ENCODE measurements at places on chromosomes 1 and 21. TPM values are rescaled to one million over a fixed set of nuclear protein-coding genes. Genes with fewer than 3 reads are reported as not detected.
A peak's percentile ranks its signal among the peaks of the same experiment; 100 is the strongest.

GRCh38 chr1:12505639-12506280 is 112.2 kb downstream of the DHRS3 start:
- peaks cover 9% of the 10 kb centered on the region for H3K36me3 ChIP-seq
- no peak overlapping the region for H3K4me3 ChIP-seq
- peaks cover 43% of the 10 kb centered on the region for H3K4me1 ChIP-seq
- H3K27me3 ChIP-seq, result no peaks in the 10 kb centered on the region

DNA sequence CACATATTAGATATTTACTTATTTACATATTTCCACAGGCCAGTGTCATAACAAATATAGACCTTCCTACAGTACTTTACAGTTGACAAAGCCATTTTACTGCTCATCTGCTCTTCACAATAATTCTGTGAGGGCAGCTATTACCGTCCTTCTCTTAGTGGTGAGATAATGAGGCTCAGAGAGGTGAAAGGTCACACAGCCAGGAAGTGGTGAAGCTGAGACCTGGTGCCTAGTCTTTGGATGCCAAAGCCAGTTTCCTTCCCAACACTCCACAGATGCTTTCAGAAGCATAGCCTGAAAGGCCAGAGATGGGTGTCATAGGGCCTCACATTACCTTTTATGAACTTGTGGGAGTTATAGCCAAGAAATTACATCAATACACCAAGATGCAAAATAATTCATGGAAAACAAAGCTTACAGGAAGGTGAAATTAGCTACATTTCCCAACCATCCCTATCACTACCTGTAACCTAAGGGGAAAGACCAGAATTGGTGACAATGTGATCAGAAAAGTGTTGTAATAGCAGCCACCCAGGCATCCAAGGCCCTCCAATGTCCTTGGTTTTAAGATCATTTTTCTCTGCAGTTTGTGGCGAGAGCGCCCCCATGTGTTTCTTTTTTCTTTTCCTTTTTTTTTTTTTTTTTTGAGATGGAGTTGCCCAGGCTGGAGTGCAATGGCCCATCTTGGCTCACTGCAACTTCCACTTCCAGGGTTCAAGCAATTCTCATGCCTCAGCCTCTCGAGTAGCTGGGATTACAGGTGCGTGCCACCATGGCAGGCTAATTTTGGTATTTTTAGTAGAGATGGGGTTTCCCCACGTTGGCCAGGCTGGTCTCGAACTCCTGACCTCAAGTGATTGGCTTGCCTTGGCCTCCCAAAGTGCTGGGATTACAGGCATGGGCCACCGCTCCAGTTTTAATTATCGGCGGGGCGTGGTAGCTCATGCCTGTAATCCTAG is 26.5 kb upstream of the RPL11 start:
- no peaks in the 10 kb centered on the region for H3K36me3 ChIP-seq
- no peak overlapping the region for H3K4me3 ChIP-seq
- no peaks in the 10 kb centered on the region for H3K27me3 ChIP-seq
- no peak overlapping the region for H3K27ac ChIP-seq
- H3K4me1 ChIP-seq, result peaks cover 6% of the 10 kb centered on the region
- DNase-seq, result peak; percentile 31

GRCh38 chr1:226148121-226148648 is 38.4 kb downstream of the ACBD3 start:
- peaks cover 19% of the 10 kb centered on the region for H3K36me3 ChIP-seq
- no peak overlapping the region for H3K4me3 ChIP-seq
- DNase-seq, result no peak
- no peaks in the 10 kb centered on the region for H3K4me1 ChIP-seq

DNA sequence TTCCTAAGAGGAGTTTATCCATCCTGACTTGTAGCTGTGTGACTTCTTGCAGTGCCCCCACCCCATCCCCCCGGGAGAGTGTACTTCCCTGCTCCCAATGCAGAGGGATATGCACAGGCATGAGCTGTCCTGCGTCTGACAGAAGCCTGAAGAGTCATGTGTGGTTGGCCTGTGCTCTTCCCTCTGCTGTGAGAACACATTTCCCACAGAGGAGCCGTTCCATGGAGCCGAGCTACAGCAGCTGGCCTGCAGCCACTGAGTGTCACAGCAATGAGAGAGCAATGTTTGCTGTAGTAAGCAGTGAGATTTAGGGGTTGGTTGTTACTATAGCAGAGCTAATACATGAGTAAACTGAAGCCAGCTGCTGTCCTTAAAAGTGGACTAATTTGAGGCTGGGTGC is 22.0 kb downstream of the PARS2 start:
- DNase-seq, result no peak
- H3K4me1 ChIP-seq, result no peaks in the 10 kb centered on the region
- no peak overlapping the region for H3K27ac ChIP-seq
- H3K27me3 ChIP-seq, result no peaks in the 10 kb centered on the region
- no peak overlapping the region for H3K4me3 ChIP-seq

DNA sequence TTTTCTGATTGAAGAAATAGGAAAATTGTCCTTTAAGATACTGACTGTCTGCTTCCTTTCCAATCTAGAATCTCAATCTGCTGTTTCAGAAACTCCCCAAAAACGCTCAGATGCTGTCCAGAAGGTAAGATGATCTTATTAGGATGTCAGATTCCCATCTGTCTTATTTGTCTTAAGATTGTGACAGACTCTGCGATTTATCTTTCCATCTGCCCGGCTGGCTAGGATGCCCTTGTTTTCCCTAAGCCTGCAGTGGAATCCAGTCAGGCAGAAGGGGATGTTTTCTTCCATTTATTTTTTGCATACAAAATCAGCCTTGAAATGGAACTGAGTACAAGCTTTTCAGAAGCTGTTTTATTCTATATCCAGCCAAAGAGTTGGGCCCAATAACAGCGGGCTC is 96.5 kb downstream of the FMN2 start:
- no peak overlapping the region for H3K27ac ChIP-seq
- no peak for DNase-seq
- peaks cover 10% of the 10 kb centered on the region for H3K27me3 ChIP-seq
- peaks cover 2% of the 10 kb centered on the region for H3K4me1 ChIP-seq
- no peak overlapping the region for H3K4me3 ChIP-seq

- H3K27me3 ChIP-seq, result peaks cover 2% of the 10 kb centered on the region
- H3K36me3 ChIP-seq, result no peaks in the 10 kb centered on the region
- H3K27ac ChIP-seq, result no peak overlapping the region
- H3K4me3 ChIP-seq, result no peak overlapping the region
- H3K4me1 ChIP-seq, result peaks cover under 1% of the 10 kb centered on the region
- no peak for DNase-seq
Observed at GRCh38 chr1:226093621-226094020, 31.1 kb downstream of the H3-3A start.

- peak overlapping the region; percentile 94 for H3K4me3 ChIP-seq
- peaks cover 42% of the 10 kb centered on the region for H3K4me1 ChIP-seq
- DNase-seq, result no peak
- H3K27me3 ChIP-seq, result no peaks in the 10 kb centered on the region
- peak overlapping the region; percentile 57 for H3K27ac ChIP-seq
Observed at GRCh38 chr1:93349231-93350135, 3.8 kb downstream of the DR1 start.

DNA sequence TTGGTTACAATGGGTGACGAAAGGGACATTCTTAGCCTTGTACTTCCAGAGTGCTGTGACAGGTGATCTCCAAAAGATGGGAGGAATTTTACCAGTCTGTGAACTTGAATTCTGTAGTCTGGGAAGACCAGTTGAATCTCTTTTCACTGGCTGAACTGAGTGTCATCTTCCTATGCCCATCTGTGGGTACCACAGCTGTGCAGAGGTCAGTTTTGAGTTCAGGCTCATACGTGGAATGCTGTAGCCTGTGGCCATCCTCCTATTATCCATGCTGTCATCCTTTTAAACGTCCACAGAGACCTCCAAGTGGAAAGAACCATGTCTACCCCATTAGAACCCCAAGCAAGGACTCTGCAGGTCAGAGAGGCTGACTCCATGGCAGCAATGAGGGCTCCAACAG is 32.1 kb downstream of the TMEM51 start:
- no peaks in the 10 kb centered on the region for H3K4me1 ChIP-seq
- no peaks in the 10 kb centered on the region for H3K36me3 ChIP-seq
- H3K27ac ChIP-seq, result no peak overlapping the region
- H3K27me3 ChIP-seq, result peaks cover 21% of the 10 kb centered on the region
- DNase-seq, result no peak

DNA sequence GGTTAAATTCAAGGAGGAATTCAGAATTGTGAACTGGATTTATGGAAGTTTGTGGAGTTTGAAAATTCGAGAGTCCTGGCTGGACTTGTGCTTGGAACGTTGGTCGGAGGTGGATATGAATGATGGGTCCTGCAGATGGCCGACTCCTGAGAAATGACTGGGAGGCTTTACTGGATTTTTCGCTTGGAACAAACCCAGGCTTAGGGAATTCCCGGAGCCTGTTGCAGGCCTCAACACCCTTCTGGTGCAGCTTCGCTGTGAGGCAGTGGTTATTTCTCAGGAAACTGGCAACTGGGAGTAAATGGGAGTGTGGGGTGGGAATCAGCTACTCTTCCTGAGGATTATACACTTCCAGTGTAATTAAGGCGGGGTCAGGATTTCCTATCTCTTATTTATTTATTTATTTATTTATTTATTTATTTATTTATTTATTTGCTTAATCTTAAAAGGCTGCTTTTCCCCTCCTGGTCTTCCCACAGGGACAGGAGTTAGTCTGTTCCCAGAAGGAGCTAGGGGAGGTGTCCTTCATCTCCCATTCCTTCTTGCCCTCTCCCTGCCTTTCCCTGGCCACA is 21.1 kb downstream of the MAPKAPK2 start:
- peak overlapping the region; percentile 83 for H3K27ac ChIP-seq
- no peak for DNase-seq
- H3K36me3 ChIP-seq, result no peaks in the 10 kb centered on the region
- H3K4me1 ChIP-seq, result peaks cover 92% of the 10 kb centered on the region
- H3K27me3 ChIP-seq, result no peaks in the 10 kb centered on the region

- DNase-seq, result no peak
- H3K27me3 ChIP-seq, result no peaks in the 10 kb centered on the region
- H3K4me3 ChIP-seq, result no peak overlapping the region
- peaks cover 8% of the 10 kb centered on the region for H3K4me1 ChIP-seq
- peaks cover 28% of the 10 kb centered on the region for H3K36me3 ChIP-seq
Observed at GRCh38 chr21:25967181-25967900, 203.2 kb downstream of the APP start.

DNA sequence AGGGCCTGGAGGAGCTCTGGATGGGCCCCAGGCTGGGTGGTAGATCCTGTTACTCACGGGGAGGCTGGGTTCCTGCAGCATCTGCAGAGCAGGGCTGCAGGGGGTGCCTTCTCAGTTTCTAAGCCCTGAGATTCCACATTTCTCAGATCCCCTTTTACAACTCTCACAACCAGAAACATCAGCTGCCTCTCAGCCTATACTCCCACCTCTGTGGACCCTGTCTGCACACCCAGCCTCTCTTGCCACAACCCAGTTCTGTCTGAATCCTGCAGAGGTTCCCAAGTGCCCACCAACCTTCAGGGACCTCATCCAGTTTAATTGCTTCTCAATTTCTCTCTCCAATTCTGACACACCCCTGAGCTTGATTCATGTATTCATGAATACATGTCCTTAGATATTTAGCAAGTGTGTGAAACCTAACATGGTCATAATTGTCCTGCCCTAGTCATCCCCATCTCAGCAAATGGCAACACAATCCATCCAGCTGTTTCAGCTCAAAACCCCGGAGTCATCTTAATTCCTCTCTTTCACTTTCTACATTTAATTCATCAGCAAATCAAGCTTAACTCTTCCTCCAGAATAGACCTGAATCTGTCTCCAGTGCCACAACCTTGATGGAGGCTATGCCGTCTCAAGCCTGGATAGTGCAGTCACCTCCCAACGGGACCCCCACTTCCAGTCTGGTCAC is 57.0 kb upstream of the NEK2 start:
- peaks cover 2% of the 10 kb centered on the region for H3K4me1 ChIP-seq
- H3K27ac ChIP-seq, result no peak overlapping the region
- H3K27me3 ChIP-seq, result no peaks in the 10 kb centered on the region
- no peaks in the 10 kb centered on the region for H3K36me3 ChIP-seq
- DNase-seq, result no peak
- H3K4me3 ChIP-seq, result no peak overlapping the region

- no peak overlapping the region for H3K27ac ChIP-seq
- peaks cover 12% of the 10 kb centered on the region for H3K4me1 ChIP-seq
- no peak overlapping the region for H3K4me3 ChIP-seq
- no peaks in the 10 kb centered on the region for H3K27me3 ChIP-seq
- no peak for DNase-seq
Observed at GRCh38 chr1:107875689-107876088, 89.3 kb downstream of the VAV3 start.

DNA sequence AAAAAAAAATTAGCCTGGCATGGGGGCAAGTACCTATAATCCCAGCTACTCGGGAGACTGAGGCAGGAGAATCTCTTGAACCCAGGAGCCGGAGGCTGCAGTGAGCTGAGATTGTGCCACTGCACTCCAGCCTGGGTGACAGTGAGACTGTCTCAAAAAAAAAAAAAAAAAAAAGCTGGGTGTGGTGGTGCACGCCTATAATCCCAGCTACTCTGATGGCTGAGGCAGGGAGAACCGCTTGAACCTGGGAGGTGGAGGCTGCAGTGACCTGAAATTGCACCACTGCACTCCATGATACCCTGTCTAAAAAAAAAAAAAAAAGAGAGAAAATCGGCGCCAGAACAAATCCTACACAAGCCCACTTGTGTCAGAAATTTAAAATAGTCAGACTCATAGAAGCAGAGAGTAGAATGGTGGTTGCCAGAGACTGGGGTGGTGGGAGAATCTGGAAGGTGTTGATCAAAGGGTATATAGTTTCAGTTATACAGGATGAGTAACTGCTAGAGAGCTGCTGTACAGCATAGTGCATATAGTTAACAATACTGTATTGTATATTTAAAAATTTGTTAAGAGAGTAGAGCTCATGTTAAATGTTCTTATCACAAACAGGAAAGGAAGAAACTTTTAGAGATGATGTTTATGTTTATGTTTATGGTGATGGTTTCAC is 9.6 kb downstream of the DIP2A start:
- H3K36me3 ChIP-seq, result peaks cover 1% of the 10 kb centered on the region
- DNase-seq, result no peak
- no peaks in the 10 kb centered on the region for H3K27me3 ChIP-seq
- peaks cover 22% of the 10 kb centered on the region for H3K4me1 ChIP-seq
- no peak overlapping the region for H3K27ac ChIP-seq

GRCh38 chr1:186443638-186444037 is 17.3 kb downstream of the PDC start:
- no peaks in the 10 kb centered on the region for H3K27me3 ChIP-seq
- H3K4me1 ChIP-seq, result peaks cover 15% of the 10 kb centered on the region
- no peak overlapping the region for H3K4me3 ChIP-seq
- DNase-seq, result no peak

GPA33 gene
- 1.9 TPM for total RNA-seq

SPRR1A gene
- total RNA-seq, result not detected

GTF2B gene
- 39.4 TPM for total RNA-seq

HCN3 gene
- 2.4 TPM for total RNA-seq

S100A5 gene
- total RNA-seq, result 4.0 TPM

HCRTR1 gene
- not detected for total RNA-seq

HAPLN2 gene
- 0.21 TPM for total RNA-seq

GLRX2 gene
- 25.4 TPM for total RNA-seq

LCE1F gene
- total RNA-seq, result not detected

OR14K1 gene
- total RNA-seq, result not detected

KRTAP13-2 gene
- not detected for total RNA-seq

PADI1 gene
- not detected for total RNA-seq

SNAP47 gene
- 32.5 TPM for total RNA-seq
